Activated T-cell treated with anti-CD3 and anti-CD28 coated beads for 4 hours (primary cell): ENCODE measurements at places on chromosomes 3 and 15.

DNA sequence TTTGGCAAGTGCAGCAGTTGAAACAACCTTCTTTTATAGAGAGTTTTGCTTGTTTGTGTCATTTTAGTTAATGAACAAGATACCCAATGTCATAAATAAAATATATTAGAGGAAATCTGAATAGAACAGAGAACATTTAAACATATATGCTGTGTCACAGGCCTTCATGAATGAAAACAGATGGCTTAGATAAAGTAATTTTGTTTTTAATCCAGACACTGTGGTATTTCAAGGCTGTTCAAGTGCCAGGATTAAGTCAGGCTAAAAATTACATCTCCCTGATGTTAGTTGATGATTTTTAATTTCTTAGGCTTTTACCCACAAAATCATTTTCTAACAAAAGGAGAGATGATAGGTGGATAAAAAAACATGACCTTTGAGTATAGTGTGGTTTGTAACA, 4.9 kb upstream of the ACKR4 start:
- no peak for DNase-seq

- no peak for DNase-seq
Observed at GRCh38 chr15:39854161-39854560, 65.9 kb downstream of the GPR176 start.

DNA sequence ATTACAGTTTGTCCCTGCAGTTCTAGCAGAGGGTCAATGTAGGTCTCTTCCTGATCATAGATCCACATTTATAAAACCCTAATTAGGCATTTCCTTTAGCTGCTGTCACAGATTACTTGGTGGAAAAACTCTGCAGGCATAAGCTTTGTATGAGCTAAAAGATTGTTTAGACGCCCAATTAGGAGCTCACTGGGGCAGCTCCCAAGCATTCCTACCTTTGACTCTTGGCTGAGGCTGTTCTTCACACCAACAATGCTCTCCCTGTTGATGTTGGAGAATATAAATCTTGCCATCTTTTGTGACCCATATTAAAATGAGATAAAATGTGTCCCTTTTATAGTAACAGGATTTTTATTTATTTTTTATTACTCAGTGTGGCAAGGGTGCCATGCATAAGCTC, 148.3 kb upstream of the TRIM42 start:
- DNase-seq = no peak

GRCh38 chr3:46859001-46859710, 4.1 kb downstream of the MYL3 start:
- DNase-seq = no peak

- DNase-seq = no peak
Observed at GRCh38 chr3:158430448-158430847, 140.5 kb upstream of the MLF1 start.

GRCh38 chr3:30496066-30496966, 110.1 kb upstream of the TGFBR2 start:
- no peak for DNase-seq

DNA sequence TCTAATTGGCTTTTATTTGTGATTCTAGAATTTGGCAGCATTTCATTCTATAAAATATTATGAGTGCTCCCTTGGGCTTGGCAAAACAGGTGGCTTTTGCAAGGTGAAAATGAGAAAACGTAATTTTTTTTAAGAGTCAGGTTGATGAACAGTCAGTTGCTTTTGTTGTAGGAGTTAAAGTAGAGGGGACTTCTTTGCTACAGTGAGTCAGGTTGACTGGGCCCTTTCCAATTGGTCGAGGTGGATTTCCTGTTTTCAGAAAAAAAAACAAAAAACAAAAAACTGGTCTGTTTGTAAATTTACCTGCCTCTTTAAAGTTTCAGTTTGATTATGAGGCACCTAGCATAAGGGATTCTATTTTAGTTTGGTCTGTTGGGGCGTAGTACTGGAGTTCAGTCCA, 1469.4 kb upstream of the GBE1 start:
- no peak for DNase-seq

DNA sequence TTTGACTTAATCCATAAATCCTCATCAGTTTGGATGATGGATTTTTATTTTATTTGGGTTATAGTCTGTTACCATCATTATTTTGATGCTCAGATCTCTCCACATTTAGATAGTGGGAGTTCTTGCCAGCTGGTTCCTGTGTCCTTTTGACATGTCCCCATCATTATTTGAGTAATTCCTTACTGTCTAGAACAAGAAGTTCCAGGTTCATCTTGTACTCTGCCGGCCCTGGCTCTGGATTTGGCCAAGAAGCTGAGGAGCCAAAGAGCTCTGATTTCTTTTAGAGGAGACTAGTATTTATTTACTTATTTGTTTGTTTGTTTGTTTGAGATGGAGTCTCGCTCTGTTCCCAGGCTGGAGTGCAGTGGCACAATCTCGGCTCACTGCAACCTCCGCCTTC, 54.3 kb downstream of the PTPRG start:
- DNase-seq = no peak

DNA sequence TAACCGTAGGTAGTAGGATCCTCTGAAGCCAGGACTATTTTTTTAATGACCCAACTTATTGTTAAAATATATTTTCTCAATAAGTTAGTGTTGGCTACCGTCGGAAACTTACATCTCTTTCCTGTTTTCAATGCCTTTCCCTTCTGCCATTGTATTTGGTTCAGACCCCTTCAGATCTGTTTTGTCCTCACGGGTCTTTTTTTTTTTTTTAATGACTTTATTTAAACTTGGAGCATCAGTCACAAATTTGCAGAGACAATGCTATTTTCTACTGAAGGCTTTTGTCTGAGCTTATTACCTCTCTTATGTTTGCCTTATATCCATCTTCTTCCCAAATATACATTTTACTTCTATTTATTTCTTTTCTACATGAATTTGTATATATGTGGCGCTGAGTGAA, 47.6 kb downstream of the PDE8A start:
- no peak for DNase-seq

- no peak for DNase-seq
Observed at GRCh38 chr15:41988896-41989572, 16.7 kb upstream of the EHD4 start.

DNA sequence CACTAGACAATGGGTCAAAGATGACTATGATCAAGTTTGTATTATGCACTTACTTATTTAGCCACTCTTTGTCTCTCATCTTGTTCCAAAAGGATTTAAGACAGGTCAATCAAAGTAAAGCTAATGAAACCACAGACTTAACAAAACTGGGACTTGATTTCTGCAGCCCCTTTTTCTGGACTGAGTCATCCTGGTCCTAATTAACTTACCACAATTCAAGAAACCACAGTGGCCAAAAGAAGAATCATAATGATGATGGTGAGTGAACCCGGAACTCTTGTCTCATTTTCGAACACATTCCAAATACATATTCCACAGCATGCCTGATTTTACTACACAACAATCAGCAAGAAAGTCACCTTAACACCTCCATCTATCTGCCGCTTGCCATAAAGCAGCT, 1333.0 kb downstream of the ROBO1 start:
- no peak for DNase-seq

- no peak for DNase-seq
Observed at GRCh38 chr15:89751748-89752147, 699 bp upstream of the MESP1 start.

DNA sequence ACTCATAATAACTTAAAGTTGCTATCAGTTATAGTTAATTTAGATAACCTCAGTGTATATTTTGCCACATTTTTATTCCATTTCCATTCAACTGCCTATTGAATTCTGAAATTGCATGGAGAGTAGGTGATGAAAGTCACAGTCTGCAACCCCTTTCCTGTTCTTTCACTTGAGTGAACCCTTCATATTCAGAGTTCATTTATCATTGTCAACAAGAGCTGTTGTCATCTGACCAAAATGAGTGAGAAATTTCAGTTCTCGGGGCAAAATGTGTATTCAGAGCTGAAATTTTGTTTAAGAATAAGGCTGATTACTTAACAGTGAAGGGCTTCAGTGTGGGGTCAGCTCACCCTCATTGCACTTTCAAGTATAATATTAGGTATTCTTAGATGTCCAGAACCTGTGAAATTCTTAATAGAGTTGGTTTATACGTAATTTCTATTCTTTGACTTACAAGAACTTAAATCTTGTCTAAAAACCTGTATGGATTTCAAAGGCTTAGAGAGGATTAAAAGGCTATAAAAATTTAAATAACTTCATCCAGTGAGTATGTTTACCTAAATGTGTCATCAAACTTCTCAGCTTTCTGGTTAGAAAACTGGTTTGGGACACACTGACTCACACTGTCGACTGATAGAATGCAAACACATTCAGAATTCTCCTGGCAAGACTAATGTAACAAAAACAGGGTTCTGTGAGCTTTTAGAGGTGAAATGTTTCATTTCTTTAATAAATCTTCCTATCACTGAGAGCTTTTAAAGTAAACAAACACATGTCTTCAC, 92.2 kb downstream of the CMSS1 start:
- no peak for DNase-seq

- DNase-seq = no peak
Observed at GRCh38 chr3:195003006-195003892, 267.7 kb downstream of the XXYLT1 start.
